ENCODE measurements at places on chromosomes 5 and 9.

- DNase-seq = no peak
These were observed 762 bp upstream of the TCOF1 start for GRCh38 chr5:150356575-150357294.

GRCh38 chr5:143435210-143435657, 31.7 kb upstream of the NR3C1 start:
- DNase-seq = no peak

- no peak for DNase-seq
These were observed 22.1 kb downstream of the URM1 start for GRCh38 chr9:128393145-128393775.

DNA sequence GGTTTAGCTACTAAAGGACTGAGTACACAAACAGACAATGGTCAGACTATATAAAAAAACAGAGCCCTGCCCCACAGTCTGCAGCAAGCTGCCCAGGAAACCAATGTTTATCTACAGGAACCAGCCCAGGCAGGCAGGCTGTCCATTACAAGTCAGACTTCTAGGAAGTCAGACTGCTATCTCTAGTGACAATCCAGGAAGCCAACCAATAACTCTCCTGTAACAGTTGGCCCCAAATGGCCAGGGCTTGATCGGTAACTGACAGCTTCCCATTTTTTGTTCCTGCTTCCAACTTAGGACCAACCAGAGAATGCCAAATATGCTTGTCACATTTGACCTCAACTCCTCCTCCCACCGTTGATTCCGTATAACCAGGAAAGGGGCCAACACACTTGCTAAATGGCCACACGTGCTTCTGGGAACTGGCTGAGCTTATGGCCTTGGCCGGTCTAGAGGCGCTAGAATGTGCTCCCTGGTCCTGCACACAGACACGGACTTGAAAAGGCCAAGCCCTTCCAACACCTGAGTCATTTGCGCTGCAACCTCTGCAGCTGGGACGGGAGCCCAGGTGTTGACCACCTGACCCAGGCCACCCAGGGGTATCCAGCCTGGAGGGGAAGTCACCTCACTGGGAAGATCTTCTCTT, 79.6 kb upstream of the CDK20 start:
- DNase-seq = no peak

- no peak for DNase-seq
These were observed 108.3 kb downstream of the EPB41L4A start for GRCh38 chr5:112310746-112311145.

DNA sequence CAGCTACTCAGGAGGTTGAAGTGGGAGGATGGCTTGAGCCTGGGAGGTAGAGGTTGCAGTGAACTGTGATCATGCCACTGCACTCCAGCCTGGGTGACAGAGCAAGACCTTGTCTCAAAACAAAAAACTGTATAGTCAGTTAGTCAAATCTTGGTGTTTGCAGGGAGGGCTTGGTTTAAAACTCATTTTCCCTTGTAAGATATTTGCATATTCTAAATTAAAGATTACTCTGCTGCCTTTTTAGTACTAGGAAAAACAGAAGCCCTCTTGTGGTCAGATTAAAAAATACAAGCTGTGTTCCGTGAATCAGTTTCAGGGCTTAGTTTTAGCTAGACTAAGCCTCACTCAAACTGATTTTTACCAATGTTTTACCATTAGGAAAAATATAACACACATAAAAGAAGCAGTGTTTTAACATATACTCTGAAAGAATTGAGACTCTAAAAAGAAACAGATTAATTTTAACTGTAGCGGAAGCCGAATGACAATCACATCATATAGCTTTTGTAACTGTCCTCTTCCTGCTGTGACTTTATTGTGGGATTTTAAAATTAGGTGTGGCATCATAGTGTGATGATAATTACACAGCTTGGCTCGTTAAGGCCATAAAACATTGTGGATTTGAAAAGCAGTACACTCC, 84.9 kb upstream of the BASP1 start:
- DNase-seq = no peak

DNA sequence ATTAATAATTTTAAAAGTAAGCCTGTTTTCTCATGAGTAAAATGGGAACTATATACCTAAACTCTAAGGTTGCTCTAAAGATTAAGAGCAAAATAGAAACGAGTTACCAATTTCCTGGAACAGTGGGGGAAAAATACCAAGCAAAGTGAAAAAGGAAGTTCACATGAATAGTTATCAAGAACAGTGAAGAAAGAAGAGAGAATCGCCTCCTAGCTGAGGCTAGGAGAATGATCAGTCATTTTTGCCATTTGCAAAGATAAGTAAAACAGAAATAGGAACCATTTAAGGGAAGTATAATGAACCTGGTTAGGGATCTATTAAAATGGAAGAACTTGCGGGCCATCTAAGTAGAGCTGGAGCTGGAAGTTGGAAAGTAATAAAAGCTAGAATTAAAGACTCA, 50.7 kb downstream of the P4HA2 start:
- DNase-seq = no peak

- no peak for DNase-seq
These were observed 76.0 kb downstream of the ERBIN start for GRCh38 chr5:66002415-66002814.

GRCh38 chr5:55633574-55634208, 78.4 kb downstream of the SLC38A9 start:
- DNase-seq = no peak

GRCh38 chr5:92822183-92822582, 758.8 kb downstream of the NR2F1-AS1 start:
- DNase-seq = no peak

DNA sequence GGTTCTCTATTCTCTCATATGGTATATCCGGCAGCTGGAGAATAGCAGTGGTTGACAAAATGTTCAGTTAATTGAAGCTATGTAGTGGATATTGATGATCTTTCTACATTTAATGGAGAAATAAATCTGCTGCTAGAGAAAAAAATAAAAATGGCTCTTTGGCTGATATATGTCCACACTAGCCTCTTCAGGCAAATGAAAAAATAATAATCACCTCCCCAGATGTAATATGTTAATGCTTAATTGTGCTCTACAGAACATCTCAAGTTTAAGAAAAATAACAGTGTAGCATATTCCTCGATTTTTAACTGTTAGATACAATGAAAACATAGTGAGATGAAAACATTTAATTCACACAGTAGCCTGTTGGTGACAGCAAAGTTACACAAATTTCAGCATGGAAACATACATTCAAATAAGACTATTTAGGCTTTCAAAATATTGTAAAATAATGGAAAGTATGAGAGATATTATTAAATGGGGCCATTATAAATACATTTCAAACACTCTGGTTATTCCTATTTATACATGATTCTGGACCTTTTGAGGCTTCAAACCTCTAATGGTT, 543.0 kb downstream of the MAT2B start:
- no peak for DNase-seq

DNA sequence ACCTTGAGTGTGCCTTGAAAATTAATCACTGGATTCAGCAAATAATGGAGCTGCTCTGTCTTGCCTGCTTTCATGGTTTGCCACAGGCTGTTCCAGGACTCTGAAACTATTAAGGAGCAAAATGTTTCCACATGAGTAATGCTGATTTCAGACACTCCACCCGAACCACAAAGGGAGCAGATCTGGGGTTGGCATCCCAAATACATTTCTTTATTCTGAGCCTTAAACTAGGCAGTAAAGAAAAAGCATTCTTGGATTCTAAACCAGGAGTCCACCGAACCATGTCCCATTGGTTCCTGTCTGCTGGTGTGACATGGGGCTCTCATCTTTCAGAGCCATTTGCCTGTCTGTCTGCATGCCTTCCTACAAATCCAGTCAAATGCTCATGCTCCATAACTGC, 10.1 kb upstream of the C1QTNF3 start:
- DNase-seq = no peak

DNA sequence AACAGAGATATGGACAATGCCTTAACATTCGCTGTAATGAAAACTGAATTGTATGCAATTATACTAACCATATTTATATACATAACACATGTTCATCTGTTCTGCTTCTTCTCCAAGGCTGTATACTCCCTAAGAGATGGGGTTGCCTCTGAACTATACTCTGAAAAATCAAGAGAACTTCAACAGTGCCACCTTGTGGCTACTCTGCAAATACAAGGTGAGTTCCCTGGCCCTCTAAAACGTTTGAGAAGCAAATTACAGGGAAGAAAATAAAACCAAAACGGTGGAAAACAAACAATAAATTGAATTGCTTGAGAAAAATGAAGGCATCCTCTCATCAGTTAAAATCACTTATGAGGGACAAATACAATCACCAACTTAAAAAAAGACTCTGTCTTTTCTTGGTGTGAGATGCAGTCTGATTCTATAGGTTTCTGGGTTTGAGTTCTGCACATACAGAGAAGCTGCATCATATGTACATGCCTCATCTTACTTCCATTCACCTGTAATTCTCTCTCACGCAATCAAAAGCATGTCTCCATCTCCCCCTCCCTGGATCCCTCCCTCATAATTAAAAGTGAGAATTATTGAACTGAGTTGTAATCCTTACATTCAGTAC, 98.6 kb downstream of the FBXW11 start:
- DNase-seq = no peak

DNA sequence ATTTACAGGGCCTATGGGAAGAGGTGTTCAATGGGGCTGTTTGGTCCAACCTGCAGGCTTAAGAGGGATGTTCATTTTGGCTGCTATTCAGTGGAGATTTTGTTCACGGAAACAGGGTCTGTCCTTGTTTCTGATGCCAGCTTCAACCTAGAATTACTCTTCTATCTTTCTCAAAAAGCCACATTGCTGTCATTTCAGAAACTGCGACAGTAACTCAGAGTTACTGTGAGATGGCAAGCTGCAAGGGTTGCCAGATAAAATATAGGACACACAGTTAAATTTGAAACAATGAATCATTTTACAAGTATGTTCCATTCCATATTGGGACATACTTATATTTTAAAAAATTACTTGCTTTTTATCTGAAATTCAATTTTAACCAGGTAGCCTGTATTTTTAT, 128.0 kb downstream of the NPR3 start:
- no peak for DNase-seq

GRCh38 chr9:98520221-98520960, 188.3 kb downstream of the GABBR2 start:
- DNase-seq = no peak

DNA sequence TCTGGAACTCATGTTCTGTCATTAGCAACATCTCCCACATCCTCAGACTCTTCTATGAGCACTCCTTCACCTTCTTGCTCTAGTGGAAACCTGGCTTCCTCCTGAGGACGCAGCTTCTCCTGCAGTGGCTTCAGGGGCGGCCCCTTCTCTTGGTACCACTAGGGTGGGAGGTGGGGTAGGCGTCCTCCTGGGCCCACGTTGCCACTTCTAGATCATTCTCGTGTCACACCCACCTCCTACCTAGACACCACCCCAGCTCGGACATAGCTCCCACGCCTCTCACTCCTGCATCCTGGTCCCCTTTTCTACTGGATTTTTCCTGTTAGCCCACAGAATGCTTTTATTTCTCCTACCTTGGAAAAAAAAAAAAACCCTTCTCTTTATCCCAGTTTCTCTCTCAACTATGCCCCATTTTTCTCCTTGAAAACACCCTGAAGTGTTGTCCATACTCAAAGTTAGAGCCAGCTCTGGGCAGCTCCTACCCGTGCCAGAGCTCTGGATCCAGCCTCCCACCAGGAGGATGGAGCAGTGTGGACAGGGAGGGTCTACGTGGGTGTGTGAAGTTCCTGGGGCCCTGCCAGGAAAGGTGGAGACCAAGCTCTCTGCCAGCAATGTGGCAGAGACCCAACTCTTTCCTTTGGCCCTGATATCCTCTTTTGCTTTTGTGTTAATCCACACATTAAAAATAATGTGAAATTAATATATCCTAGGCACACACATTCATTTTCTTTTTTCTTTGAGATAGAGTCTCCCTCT, 179.2 kb downstream of the HSPA4 start:
- no peak for DNase-seq

- DNase-seq = no peak
These were observed 606 bp downstream of the EEIG1 start for GRCh38 chr9:127980060-127980705.

GRCh38 chr9:114249424-114250234, 73.3 kb upstream of the ORM1 start:
- no peak for DNase-seq

DNA sequence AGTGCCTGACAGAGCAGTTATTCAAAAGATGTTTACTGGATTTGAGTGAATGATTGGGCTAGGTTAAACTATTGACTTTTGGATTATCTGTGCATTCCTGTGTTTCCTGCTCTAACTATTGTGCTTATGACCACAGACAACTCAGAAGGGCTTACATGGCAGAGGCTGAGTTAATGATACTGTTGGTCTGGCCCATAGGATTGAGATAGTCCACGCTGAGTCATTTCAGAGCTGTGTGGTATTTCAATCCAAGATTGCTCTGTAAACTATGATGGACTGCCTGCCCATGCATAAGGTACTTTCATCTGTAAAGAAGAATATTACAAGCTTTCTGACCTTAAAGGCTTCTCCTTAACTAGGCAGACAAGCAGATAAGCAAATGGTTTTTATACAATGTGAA, 49.1 kb upstream of the SLIT3 start:
- no peak for DNase-seq

DNA sequence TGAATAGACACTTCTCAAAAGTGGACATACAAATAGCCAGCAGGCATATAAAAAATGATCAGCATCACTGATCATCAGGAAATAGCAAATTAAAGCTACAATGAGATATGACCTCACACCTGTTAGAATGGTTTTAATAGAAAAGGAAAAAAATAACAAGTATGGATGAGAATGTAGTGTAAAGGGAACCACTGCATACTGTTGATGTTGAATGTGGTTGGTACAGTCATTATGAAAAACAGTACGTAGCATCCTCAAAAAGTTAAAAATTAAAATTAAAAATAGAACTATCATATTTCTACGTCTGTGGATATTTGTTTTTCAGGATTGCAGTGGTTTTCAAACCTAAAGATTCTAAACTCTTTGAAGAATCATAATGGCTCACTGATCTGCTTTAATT, 215.1 kb upstream of the NREP start:
- no peak for DNase-seq

GRCh38 chr5:67202828-67203227, 6.2 kb upstream of the CD180 start:
- no peak for DNase-seq

- DNase-seq = no peak
These were observed 292.0 kb upstream of the SMC2 start for GRCh38 chr9:103802068-103802467.

DNA sequence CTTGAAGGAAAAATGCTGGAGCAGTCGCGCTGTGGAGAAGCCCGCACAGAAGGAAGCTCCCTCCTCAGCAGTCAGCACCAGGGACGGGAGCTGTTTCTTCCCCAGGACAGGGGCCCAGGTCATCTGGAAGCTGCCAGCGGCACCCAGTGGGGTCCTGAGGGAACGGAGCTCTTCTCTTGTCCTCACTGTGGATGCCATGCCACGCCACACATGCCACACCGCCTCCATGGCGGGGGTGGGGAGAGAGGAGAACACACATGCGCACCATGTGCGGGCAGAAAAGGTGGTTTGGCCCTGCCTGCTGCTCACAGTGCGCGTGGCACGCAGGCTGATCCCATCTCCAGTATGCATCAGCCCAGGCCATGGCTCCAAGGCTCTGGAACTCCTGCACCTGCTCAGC, 41.7 kb upstream of the ZNF354B start:
- no peak for DNase-seq

DNA sequence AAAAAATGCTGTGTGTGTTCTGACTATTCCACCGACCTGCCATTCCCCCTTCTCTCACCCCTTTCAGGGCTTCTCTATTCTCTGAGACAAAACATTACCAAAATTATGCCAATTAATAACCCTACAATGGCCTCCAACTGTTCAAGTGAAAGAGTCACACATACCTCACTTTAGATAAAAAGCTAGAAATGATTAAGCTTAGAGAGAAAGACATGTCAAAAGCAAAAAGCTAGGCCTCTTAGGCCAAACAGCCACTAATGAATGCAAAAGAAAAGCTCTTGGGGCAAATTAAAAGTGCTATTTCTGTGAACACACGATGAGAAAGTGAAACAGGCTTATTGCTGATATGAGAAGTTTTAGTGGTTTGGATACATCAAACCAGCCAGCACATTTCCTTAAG, 279.6 kb upstream of the GRAMD2B start:
- DNase-seq = no peak
